Chondrocyte (in vitro differentiated cells): ENCODE measurements at places on chromosomes 2 and 18.

GRCh38 chr2:101697124-101698013 lies at the start of gene MAP4K4:
MAP4K4 (plus strand) TSS chr2:101697707; CDS start chr2:101698081, 374 bp downstream.
- DNase-seq = no peak

DNA sequence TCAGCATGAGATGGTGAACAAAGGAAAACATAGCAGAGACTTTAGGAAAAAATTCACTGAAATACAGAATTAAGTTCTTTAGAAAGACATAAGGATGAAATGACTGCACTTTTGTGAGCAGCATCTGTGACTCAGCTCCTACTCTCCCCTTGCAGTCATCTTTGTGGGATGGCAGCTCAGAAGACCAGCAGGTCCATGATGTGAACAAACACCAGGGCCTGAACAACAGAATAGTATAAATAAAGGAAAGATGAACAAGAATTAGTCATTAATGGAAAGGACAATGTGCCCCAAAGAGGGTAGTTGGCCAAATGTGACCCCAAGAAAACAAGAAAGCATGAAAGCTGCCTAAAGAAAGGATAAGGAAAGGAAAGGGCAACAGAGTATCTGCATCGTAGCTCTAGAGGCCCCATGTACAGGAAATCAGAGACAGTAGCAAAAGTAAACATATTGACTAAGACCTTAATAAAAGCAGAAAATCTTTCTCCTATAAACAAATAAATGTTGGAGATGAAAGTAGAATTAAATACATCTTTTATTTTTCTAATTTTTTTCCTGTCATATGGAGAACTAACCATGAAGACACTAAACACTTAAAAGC lies 318.0 kb downstream of the ZEB2 start:
- no peak for DNase-seq

DNA sequence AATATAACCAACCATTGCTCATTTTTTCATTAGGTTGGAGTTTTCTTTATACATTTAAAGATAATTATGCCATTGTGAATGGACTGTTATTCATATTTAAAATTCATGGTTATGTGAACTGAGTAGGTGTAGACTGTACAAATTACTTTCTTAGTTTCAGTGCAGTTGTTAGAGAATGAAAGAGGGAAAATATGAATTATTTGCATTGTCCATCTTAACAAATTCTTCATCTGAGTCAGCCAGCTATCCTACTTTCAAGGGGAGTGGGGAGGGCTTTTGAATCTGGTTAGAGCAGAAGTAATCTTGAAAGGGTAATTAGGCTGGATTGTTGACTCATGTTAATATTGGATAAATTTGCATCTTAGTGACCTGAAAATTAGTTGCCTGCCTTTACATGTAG lies 212.0 kb downstream of the MCFD2 start:
- DNase-seq = no peak

DNA sequence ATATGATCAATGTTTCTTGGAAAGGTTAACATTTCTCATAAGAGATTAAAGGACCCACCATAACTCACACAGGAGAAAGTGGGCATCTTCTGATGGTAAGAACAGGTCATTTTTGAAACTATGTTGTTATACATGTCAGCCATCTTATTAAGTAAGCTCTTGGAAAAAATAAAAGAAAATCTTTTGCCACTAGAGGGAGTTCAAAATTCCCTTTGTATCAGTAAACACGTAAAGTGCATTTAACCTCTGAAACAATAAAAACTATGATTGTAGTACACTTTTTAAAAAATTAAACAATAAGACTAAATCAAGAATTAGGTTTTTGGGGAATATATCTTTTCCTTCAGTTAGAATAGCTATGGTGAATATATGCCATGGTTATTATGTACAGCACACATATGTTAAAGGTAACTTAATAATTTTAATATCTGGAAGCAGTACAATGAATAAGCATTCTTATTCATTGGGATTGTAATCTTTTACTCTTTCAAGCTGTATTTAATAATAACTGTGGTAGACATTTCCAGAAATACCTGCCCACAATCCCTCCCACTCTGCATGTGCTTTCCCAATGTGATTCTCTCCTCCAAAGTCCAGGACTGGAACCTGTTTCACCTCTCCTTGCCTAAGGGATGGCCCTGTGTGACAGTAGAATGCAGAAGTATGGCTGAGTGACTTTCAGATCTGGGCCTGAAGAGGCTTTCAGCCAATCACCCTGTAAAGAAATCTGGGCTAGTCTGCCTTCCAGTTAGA lies 64.2 kb downstream of the RBMS1 start:
- DNase-seq = no peak
